ENCODE measurements at places on chromosomes 6 and 20.

GRCh38 chr20:9550871-9551270, 36.5 kb downstream of the LAMP5 start:
- no peak overlapping the region for H3K4me3 ChIP-seq
- H3K27me3 ChIP-seq, result no peaks in the 10 kb centered on the region
- H3K27ac ChIP-seq, result no peak overlapping the region
- DNase-seq, result no peak
- no peaks in the 10 kb centered on the region for H3K36me3 ChIP-seq
- H3K4me1 ChIP-seq, result no peaks in the 10 kb centered on the region

GRCh38 chr6:136464148-136464547, 86.1 kb downstream of the MAP7 start:
- DNase-seq, result no peak
- H3K4me1 ChIP-seq, result peaks cover 10% of the 10 kb centered on the region
- H3K4me3 ChIP-seq, result no peak overlapping the region
- H3K27ac ChIP-seq, result no peak overlapping the region
- H3K36me3 ChIP-seq, result no peaks in the 10 kb centered on the region

GRCh38 chr6:46291275-46291633, 120.5 kb upstream of the ENPP5 start:
- no peak overlapping the region for H3K27ac ChIP-seq
- H3K4me3 ChIP-seq, result no peak overlapping the region
- peaks cover 52% of the 10 kb centered on the region for H3K27me3 ChIP-seq
- H3K4me1 ChIP-seq, result peaks cover 3% of the 10 kb centered on the region

GRCh38 chr20:53786445-53787267, 193.0 kb upstream of the ZNF217 start:
- H3K27ac ChIP-seq, result no peak overlapping the region
- no peaks in the 10 kb centered on the region for H3K27me3 ChIP-seq
- no peak overlapping the region for H3K4me3 ChIP-seq
- no peaks in the 10 kb centered on the region for H3K36me3 ChIP-seq
- no peak for DNase-seq
- peaks cover 30% of the 10 kb centered on the region for H3K4me1 ChIP-seq

- no peaks in the 10 kb centered on the region for H3K27me3 ChIP-seq
- no peak overlapping the region for H3K4me3 ChIP-seq
- no peaks in the 10 kb centered on the region for H3K4me1 ChIP-seq
- no peak for DNase-seq
- peak overlapping the region; percentile 8 for H3K27ac ChIP-seq
Observed at GRCh38 chr20:4880051-4880450, 121.3 kb downstream of the SLC23A2 start.

GRCh38 chr6:44045672-44046015, 81.6 kb downstream of the MRPL14 start:
- no peaks in the 10 kb centered on the region for H3K36me3 ChIP-seq
- peaks cover 10% of the 10 kb centered on the region for H3K4me1 ChIP-seq
- DNase-seq, result no peak
- H3K27ac ChIP-seq, result no peak overlapping the region
- no peaks in the 10 kb centered on the region for H3K27me3 ChIP-seq

DNA sequence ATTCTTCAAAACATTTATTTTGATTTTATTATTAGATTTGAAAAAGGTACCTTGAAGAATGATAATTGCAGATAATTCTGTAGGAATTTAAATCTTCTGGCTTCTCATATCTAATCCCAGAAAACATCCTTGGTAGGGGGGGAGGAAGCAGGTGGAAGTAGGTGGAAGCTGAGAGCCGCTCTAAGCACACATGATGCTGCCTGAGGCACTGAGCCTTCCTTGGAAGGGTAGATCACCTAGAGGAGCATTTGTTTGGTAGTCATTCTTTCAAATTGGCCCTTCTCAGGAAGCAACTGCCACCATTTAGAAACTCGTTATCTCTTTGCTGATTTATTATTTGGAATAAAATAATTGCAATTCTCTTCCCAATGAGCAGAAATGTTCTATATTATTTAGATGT, 623.3 kb downstream of the CD109 start:
- no peak for DNase-seq
- no peaks in the 10 kb centered on the region for H3K4me1 ChIP-seq
- no peak overlapping the region for H3K4me3 ChIP-seq
- no peaks in the 10 kb centered on the region for H3K27me3 ChIP-seq

- H3K4me3 ChIP-seq, result no peak overlapping the region
- peaks cover 43% of the 10 kb centered on the region for H3K27me3 ChIP-seq
- DNase-seq, result no peak
- no peaks in the 10 kb centered on the region for H3K4me1 ChIP-seq
- H3K36me3 ChIP-seq, result no peaks in the 10 kb centered on the region
Observed at GRCh38 chr20:58584881-58585752, 66.0 kb upstream of the STX16 start.

DNA sequence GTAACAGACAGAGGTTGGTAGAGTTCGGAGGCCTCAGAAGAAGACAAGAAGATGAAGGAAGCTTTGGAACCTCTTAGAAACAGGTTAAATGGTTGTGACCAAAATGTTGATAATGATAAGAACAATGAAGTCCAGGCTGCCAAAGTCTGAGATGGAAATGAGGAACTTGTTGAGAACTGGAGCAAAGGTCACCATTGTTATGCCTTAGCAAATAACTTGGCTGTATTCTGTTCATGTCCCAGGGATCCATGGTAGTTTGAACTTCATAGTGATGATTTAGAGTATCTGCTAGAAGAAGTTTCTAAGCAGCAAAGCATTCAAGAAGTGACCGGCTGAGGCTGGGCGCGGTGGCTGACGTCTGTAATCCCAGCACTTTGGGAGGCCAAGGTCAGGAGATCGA, 11.1 kb upstream of the LSM14B start:
- peaks cover 34% of the 10 kb centered on the region for H3K36me3 ChIP-seq
- DNase-seq, result no peak
- no peaks in the 10 kb centered on the region for H3K27me3 ChIP-seq
- H3K27ac ChIP-seq, result no peak overlapping the region
- peaks cover 1% of the 10 kb centered on the region for H3K4me1 ChIP-seq

GRCh38 chr20:8413691-8414090, 281.6 kb downstream of the PLCB1 start:
- H3K27me3 ChIP-seq, result no peaks in the 10 kb centered on the region
- no peak for DNase-seq
- H3K36me3 ChIP-seq, result no peaks in the 10 kb centered on the region
- no peak overlapping the region for H3K4me3 ChIP-seq
- peaks cover 2% of the 10 kb centered on the region for H3K4me1 ChIP-seq
- H3K27ac ChIP-seq, result no peak overlapping the region

DNA sequence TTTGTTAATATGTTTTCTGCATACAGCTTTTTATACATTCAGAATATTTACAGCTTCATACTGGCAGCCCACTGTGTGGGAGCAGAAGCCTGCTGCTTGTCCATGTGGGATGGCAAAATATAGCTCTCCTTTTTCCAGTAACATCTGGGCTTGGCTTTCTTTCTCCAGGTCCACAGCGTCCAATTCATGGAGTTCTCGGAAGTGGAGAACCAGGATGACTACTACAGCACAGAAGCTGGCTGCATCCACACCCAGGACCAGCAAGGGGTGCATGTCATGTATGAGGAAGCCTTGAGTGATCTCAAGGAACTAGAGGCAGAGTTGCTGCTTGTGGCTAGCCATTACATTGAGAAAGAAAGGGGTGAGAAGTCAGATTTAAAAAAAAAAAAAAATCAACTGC, 143.1 kb downstream of the CD164 start:
- no peaks in the 10 kb centered on the region for H3K27me3 ChIP-seq
- H3K4me1 ChIP-seq, result peaks cover 21% of the 10 kb centered on the region
- H3K27ac ChIP-seq, result no peak overlapping the region
- DNase-seq, result no peak

- H3K4me3 ChIP-seq, result no peak overlapping the region
- H3K27ac ChIP-seq, result no peak overlapping the region
- no peaks in the 10 kb centered on the region for H3K36me3 ChIP-seq
- H3K27me3 ChIP-seq, result no peaks in the 10 kb centered on the region
Observed at GRCh38 chr6:25925876-25926275, 4.6 kb downstream of the SLC17A2 start.

DNA sequence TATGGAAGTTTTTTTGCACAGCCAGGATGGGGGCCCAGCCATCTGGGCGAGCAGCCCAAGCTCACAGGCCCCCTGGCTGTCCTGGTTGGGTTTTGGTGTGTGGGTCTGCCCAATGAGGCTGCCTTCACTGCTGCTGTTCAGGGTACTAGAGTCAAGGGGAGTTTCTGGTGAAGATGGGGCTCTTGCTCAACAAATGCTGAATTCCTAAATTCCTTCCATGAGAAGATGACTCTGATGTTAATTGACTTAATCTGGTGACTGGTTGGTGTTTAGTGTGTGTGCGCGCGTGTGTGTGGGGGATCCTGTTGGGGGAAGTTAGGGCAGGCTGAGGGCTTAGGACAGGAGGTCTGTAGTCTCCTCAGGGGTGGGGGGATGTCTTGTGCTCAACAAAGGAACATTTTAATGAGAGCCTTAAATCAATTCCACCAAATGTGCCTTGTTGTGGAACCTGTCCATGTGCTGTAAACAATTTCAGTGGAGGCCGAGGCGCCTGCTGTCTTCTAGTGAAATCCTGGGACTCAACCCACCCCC, 1.9 kb downstream of the PTK7 start:
- peaks cover 29% of the 10 kb centered on the region for H3K27me3 ChIP-seq
- no peak for DNase-seq
- H3K36me3 ChIP-seq, result peaks cover 6% of the 10 kb centered on the region
- peaks cover 9% of the 10 kb centered on the region for H3K4me1 ChIP-seq
- no peak overlapping the region for H3K4me3 ChIP-seq
- H3K27ac ChIP-seq, result no peak overlapping the region

DNA sequence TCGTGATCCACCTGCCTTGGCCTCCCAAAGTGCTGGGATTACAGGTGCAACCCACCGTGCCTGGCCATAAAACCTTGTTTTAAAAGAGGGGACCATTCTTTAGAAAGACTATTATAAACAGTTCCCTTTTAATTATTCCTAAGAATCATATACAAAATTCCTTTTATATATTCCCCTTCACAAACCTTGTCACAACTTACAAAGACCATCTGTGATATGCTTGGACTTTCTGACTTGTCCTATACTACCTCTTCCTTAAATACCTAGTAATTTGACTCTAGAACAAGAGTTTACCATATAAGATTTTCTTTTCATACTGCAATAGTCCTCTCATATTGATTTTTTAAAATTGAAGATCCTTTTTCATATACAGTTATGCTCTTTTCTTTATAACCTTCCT, 135.8 kb upstream of the PRSS16 start:
- no peaks in the 10 kb centered on the region for H3K36me3 ChIP-seq
- H3K4me3 ChIP-seq, result no peak overlapping the region
- peaks cover 48% of the 10 kb centered on the region for H3K27me3 ChIP-seq
- H3K4me1 ChIP-seq, result no peaks in the 10 kb centered on the region
- H3K27ac ChIP-seq, result no peak overlapping the region

DNA sequence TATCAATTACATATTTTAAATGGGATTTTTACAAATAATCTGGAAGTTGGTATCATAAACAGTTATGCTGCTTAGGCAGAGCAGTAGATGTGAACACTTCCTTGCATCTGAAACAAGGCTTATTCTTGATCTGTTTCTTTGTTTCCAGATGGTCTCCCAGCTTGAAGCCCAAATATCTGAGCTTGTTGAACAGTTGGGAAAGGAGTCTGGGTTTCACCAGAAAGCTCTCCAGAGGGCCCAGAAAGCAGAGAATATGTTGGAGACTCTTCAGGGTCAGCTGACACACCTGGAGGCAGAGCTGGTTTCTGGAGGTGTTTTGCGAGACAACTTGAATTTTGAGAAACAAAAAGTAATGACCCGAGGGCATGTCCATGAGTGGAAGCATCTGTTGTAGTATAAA, 91.9 kb downstream of the CCDC170 start:
- H3K27ac ChIP-seq, result no peak overlapping the region
- H3K27me3 ChIP-seq, result peaks cover 21% of the 10 kb centered on the region
- no peaks in the 10 kb centered on the region for H3K4me1 ChIP-seq
- H3K4me3 ChIP-seq, result no peak overlapping the region

GRCh38 chr6:113361014-113361645, 496.0 kb upstream of the MARCKS start:
- peaks cover 2% of the 10 kb centered on the region for H3K4me1 ChIP-seq
- H3K27me3 ChIP-seq, result no peaks in the 10 kb centered on the region
- no peak for DNase-seq
- no peaks in the 10 kb centered on the region for H3K36me3 ChIP-seq
- H3K4me3 ChIP-seq, result no peak overlapping the region

GRCh38 chr6:111750753-111751673, 122.2 kb downstream of the FYN start:
- no peak for DNase-seq
- peak overlapping the region; percentile 44 for H3K4me3 ChIP-seq
- H3K27me3 ChIP-seq, result no peaks in the 10 kb centered on the region
- peaks cover 94% of the 10 kb centered on the region for H3K4me1 ChIP-seq

- no peak overlapping the region for H3K4me3 ChIP-seq
- peaks cover 4% of the 10 kb centered on the region for H3K27me3 ChIP-seq
- no peak overlapping the region for H3K27ac ChIP-seq
Observed at GRCh38 chr20:57717797-57718196, 8.0 kb upstream of the PMEPA1 start.

DNA sequence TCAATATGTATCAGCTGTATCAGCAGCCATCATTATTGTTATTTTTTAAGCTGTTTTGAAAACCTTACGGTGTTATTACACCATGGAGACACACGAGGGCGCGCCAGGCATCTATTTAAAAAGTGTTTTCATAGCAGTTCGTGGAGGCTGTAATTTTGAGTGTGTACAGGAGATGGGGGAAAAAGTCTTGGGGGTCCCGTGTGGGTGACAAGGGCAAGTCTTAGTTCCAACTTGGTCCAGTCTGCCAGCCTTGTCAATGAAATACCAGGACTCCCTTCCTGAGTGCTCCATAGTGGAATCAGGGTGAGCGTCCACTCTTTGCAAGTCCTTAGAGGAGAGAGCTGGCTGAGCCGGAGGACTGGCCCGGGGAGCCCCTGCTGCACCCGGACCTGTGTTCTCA, 43.3 kb downstream of the SLC2A10 start:
- no peak overlapping the region for H3K27ac ChIP-seq
- H3K36me3 ChIP-seq, result no peaks in the 10 kb centered on the region
- H3K27me3 ChIP-seq, result peaks cover 42% of the 10 kb centered on the region
- no peaks in the 10 kb centered on the region for H3K4me1 ChIP-seq
- peak; percentile 58 for DNase-seq
- H3K4me3 ChIP-seq, result no peak overlapping the region

GRCh38 chr6:158789115-158789917, 29.9 kb downstream of the EZR start:
- H3K4me1 ChIP-seq, result peaks cover 77% of the 10 kb centered on the region
- peak overlapping the region; percentile 89 for H3K27ac ChIP-seq
- no peaks in the 10 kb centered on the region for H3K27me3 ChIP-seq
- DNase-seq, result no peak
- peaks cover 90% of the 10 kb centered on the region for H3K36me3 ChIP-seq

GRCh38 chr20:36481380-36482043, 59.8 kb upstream of the MYL9 start:
- no peak overlapping the region for H3K4me3 ChIP-seq
- peaks cover 14% of the 10 kb centered on the region for H3K4me1 ChIP-seq
- no peaks in the 10 kb centered on the region for H3K27me3 ChIP-seq
- H3K36me3 ChIP-seq, result no peaks in the 10 kb centered on the region
